ENCODE measurements at places on chromosomes 3 and 15.

- DNase-seq: no peak
Measured at GRCh38 chr3:41024031-41024836, 175.1 kb upstream of the CTNNB1 start.

DNA sequence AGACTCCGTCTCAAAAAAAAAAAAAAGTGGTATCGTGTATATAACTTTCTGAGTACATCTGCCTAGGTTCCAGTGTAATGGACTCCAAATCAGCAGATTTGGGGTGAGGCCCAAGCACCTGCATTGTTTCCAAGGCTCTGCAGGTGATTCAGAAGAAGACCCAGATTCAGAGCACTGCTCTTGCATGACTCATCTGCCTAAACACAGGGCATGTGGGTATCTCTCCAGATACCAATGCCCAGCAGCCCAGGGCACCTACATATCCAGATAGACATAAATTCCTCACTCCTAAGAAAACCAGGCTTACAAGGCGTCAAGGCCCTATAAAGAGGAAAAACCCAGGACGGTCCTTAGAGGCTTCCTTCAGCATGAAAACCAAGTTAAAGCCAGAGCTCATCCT, 24.3 kb downstream of the NDUFAF1 start:
- no peak for DNase-seq

- no peak for DNase-seq
Measured at GRCh38 chr3:69671082-69671952, 67.9 kb upstream of the MITF start.

- DNase-seq: no peak
Measured at GRCh38 chr3:28698706-28699105, 350.1 kb upstream of the AZI2 start.

- DNase-seq: no peak
Measured at GRCh38 chr3:102083473-102083872, 234.2 kb downstream of the NFKBIZ start.

GRCh38 chr3:72590732-72591221, 257.5 kb downstream of the SHQ1 start:
- DNase-seq: no peak

- DNase-seq: no peak
Measured at GRCh38 chr3:103977417-103977816, 1389.3 kb upstream of the ALCAM start.

- no peak for DNase-seq
Measured at GRCh38 chr3:194367992-194368841, 1.3 kb downstream of the LRRC15 start.

DNA sequence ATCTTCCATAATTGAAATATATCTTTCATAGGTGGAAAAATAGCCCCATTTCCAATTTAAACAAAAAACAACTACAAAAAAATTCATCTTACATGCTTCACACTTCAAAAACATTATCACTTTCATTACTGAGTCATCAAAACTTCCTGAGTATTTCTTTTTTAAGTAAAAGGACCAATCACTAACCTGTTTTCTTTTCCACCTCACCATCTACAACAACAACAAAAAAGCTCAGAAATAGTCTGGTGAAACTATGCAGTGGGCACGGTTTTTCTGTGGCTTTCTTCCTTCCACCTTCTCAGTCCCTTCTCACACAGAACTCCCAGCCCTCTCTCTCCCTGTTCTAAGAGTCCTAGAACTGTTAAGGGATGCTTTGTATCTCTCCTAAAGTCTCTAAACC, 20.3 kb upstream of the TNIK start:
- no peak for DNase-seq

DNA sequence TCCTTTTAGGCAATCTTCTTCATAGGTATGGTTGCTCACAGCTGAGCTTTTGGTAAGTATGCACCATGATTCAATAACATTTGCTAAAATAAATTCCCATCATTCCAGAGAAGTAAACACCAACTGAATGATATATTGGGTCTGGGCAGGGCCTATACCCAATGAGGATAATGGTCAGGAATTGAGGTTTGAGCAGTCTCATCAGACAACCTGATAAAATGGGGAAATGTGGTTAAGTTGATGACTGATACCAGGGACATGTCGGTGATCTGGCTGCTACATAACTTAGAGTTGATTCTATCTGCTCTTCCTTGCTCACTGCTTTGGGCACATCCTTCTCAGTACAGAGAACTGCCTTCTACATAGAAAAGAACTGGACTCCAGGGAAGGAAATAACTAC, 92.9 kb downstream of the GPR156 start:
- no peak for DNase-seq

DNA sequence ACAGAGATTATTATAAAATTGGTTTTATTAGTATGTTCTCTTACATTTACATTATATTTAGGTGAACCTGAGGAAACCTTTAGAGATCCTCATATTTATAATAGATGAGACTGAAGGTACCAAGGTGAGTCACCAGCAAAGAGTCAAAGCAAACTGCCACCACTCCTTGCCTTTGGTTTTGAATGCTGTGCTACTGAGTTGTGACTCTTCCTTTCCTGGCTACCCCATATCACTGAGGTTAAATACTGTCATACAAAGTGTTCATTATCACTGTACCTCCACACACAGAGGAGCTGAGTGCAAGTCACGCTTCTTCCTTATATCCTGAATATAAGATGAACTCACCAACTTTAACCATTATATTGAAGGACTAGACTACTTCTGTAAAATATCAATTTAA, 168.2 kb downstream of the CBLB start:
- DNase-seq: no peak

GRCh38 chr3:171835116-171835515, 8.0 kb upstream of the TMEM212 start:
- DNase-seq: no peak

DNA sequence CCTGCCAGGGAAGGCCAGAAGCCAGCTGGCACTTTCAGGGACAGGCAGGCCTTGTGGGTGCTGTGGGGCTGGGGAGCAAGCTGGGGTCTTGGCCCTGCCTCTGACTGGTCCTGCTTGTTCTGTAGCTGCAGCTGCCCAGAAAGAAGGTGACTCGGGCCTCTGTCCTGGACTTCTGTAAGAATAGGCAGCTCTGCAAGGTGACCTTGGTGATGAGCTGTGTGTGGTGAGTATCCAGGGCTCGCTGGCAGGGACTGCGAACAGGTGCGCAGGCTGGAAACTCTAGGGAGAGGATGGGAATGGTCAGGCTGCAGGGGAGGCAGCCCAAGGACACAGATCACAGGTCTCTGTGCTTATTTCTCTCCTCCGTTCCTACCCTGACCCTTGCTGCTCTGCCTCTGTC, 31.2 kb downstream of the SLC22A14 start:
- DNase-seq: no peak

GRCh38 chr3:194871143-194871863, 185.6 kb downstream of the FAM43A start:
- no peak for DNase-seq

- DNase-seq: no peak
Measured at GRCh38 chr3:71591101-71591500, 7.6 kb upstream of the FOXP1 start.

All from stimulated activated CD4-positive, alpha-beta T cell treated with anti-CD3 and anti-CD28 coated beads, Interleukin-12 subunit alpha, Interleukin-12 subunit beta, amount 100 ng/mL, for 4 hours (primary cell).